ENCODE measurements at places on chromosomes 2 and 18. TPM values are rescaled to one million over a fixed set of nuclear protein-coding genes. Genes with fewer than 3 reads are reported as not detected.

DNA sequence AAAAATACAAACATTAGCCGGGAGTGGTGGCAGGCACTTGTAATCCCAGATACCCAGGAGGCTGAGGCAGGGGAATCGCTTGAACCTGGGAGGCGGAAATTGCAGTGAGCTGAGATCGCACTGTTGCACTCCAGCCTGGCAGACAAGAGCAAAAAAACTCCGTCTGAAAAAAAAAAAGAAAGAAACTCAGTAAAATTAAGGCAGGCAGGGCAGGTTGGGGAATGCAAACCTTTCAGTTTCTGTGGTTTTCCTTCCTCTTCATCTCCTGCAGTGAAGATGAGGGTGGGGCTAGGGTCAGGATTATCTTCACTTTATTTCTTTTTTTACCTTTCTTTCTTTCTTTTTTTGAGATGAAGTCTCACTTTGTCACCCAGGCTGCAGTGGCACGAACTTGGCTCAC, 43.2 kb upstream of the PSME4 start:
- no peak for DNase-seq

DNA sequence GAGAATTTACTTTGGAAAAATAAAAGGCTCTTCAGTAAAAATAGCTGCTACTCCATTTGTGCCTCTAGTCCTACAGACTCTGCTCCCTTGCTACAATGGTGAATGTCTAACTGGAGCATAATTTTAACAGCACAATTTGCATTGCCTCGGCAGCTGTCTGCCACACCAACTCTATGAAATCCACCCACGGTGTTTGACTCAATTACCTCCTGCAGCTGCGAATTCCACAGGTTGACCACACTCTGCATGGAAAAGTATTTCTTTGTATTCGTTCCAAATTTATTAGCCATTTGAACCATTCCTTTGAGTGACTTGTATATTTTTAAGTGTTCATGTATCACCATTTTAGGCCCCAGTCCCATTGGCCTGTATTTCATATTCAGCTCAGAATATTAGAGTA, 182.1 kb upstream of the CCDC68 start:
- no peak for DNase-seq

Gene CDK15
- 0.43 TPM for total RNA-seq

Gene ASXL2
- total RNA-seq = 21.3 TPM

DNA sequence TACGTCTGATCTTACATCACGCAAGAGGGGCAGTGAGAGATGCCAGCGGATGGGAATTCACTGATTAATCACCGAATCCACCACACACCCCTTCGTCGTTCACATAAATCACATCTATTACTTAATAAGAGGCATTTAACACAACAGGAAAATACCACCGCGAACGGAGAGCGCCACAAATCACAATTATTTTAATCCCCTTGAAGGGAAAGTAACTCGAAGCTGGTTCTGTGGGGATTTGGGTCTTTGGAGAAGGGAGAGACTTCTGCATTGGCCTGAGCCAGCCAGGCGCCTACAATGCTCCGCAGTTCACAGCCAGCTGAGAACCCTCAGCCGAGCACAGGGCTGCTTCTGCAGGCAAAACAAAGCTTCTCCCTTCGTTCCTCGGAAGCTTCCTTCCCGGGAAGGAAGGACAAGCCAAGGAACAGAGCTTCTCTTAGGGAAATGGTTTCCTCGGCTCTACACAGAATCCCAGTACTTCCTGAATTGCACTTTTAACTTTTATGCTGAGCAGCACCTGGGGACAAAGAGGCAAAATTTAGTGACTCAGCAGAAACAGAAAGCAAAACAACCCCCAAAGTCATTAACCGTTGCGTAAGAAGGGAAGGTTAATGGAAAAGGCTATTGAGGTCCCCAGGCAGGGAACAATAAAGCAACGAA, at the start of gene LRP1B:
Gene LRP1B, minus strand, starts transcription at position 7 of the 660 bp plus-strand sequence. CDS start 287 bp downstream, outside the sequence.
- DNase-seq = peak; percentile 36

DNA sequence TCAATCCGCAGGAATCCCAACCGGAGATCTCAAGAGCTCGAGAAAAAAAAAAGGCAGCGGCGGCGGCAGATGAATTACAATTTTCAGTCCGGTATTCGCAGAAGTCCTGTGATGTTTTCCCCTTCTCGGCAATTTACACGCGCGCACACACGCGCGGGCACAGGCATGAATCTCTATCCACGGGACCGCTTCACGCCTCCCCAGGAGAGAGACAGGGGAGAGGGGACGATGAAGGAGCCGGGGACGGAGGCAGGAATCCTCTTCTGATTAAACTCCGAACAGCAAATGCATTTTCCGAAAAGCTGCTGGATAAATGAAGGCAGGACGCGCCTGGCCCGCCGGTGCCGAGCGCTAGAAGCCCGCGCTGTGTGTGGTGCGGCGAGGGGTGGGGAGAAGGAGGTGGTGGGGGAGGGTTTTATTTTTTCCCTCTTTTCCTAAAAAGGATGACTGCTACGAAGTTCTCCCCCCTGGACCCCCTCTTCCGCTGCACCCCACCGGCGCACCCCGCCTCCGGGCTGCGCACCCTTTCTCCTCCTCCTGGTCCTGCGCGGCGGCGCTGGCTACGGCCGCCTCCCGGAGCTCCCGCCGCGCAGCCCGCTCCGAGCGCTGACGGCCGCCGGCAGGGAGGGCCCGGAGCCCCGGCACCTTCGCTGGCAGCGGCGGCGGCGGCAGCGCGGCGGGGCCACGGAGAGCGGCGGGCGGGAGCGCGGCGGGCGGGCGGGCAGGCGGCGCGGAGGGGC, at the start of gene BCL2:
Gene BCL2, minus strand, starts transcription at position 387 of the 740 bp plus-strand sequence.
- DNase-seq = no peak

GRCh38 chr2:238164906-238165287, 6.1 kb downstream of the ERFE start:
- DNase-seq = no peak

- no peak for DNase-seq
Observed at GRCh38 chr2:15195813-15196212, 365.3 kb downstream of the NBAS start.

Gene ZNF804A
- not detected for total RNA-seq

Gene RAB11FIP5
- 17.9 TPM for total RNA-seq

- DNase-seq = no peak
Observed at GRCh38 chr18:51340332-51340731, 142.9 kb upstream of the MEX3C start.

DNA sequence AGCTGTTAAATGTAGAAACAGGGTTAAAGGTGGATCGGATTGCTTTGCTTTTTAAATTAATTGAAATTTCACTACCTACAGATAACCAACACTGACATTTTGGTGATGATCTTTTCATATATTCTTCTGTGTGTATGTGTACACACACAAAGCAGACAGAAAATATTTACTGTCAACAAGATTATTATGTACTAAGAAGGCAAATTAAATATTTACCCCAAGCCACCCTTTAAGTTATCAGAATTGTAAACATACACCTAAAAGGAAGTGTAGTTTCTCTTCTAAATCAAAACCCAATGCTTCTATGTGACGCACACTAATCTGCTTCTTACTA, 98.7 kb downstream of the GAREM1 start:
- no peak for DNase-seq

DNA sequence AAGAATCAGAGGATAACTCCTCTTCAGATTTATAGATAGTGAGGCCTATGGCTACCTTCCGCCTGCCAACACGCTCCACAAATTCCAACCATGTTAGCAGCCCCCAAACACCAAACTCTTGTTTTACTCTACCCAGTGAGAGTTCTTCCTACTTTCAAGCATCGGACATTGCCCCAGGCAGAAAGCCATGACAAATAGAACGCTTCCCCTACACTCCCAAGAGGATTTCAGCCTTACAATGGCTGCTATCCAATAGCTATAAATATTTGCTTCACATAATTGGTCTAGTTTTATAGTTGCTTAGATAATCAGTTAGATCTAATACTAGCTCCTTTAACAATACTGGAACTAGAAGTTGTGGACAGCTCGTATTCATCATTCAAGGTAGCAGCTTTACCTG, 503.4 kb upstream of the VRK2 start:
- DNase-seq = no peak

Gene HNMT
- 12.7 TPM for total RNA-seq

GRCh38 chr2:220455351-220455990, 828.0 kb downstream of the SLC4A3 start:
- no peak for DNase-seq

Data from Right ventricle myocardium superior (tissue), 1 donor.